Fibroblast of lung (primary cell): ENCODE measurements at places on chromosomes 11 and 22. TPM values are rescaled to one million over a fixed set of nuclear protein-coding genes. Genes with fewer than 3 reads are reported as not detected.
A peak's percentile ranks its signal among the peaks of the same experiment; 100 is the strongest.

Gene RTN4R
- 0.26 and 0.99 TPM in 2 replicates for total RNA-seq

Gene SHANK3
- 0.26 and 0.33 TPM in 2 replicates for total RNA-seq

DNA sequence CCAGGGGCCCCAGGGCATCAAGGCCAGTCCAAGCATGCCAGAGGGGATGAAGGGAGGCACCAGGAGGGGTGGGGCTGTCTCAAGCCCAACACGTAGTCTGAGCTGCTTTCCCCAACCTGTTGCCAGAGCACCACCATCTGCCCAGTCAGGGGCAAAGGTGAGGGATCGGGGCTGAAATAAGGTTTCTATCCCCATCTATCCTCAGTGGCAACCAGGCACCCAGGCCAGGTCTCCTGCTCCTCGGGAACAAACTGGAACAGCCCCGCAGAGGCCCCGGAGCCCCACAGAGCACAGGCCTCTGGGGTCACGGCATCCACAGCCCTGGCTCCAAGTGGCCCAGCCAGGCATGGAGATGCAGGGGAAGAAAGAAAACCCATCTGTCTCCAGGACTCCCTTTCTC lies 19.3 kb downstream of the STARD10 start:
- no peak overlapping the region for H3K27ac ChIP-seq
- H3K4me3 ChIP-seq: no peak overlapping the region
- H3K4me1 ChIP-seq: peaks cover 19% of the 10 kb centered on the region
- H3K27me3 ChIP-seq: no peaks in the 10 kb centered on the region
- DNase-seq: no peak

DNA sequence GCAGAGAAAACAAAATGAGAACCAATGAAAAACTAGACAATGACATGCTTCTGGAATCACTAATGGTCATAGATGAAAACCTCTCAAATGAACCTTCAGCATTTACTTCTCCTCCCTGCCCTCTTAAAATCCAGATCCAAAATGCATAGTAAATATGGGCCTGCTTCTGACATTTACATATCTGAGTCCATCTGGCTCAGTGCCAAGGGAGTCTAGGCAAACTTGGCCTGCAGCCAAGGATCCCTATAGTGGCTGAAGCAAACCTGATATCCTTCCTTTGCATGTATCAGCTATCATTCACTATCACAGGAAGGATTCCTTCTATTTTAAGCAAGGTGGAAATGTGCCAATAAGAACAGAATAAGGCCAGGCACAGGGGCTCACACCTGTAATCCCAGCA lies 104.8 kb downstream of the C11orf58 start:
- H3K4me3 ChIP-seq: no peak overlapping the region
- no peaks in the 10 kb centered on the region for H3K36me3 ChIP-seq
- H3K27me3 ChIP-seq: no peaks in the 10 kb centered on the region
- no peak for DNase-seq
- H3K4me1 ChIP-seq: no peaks in the 10 kb centered on the region

- peak within 1 kb of the TSS; percentile 84 for H3K27ac ChIP-seq
- no peaks in the 10 kb centered on the region for H3K36me3 ChIP-seq
- DNase-seq: peak; percentile 54
- H3K27me3 ChIP-seq: no peaks in the 10 kb centered on the region
- H3K4me1 ChIP-seq: peaks cover 13% of the 10 kb centered on the region
- H3K4me3 ChIP-seq: peak within 1 kb of the TSS; percentile 96
Observed at GRCh38 chr11:32892355-32893092, at the start of gene QSER1. TSS of gene QSER1 (plus strand) at chr11:32892811. CDS start at chr11:32893126, 315 bp downstream.

DNA sequence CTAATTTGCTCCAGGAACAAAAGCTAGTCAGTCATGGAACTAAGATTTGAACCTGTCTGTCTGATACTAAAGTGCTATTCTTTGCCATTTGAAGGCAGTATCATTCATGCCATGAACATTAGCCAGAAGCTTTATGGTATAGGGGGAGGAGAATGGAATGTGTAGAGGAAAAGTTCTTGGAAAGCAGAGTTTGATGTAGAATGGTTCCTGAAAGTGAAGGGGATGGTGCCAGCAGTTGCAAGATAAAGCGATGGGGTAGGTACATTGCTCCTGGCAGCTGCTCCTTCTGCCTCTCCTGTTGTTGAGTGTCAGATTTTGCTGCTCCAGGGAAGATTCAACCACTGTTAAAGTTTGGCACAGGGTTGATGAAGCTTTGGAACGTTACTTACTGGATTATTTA lies 53.4 kb downstream of the ARHGAP42 start:
- H3K4me1 ChIP-seq: peaks cover 13% of the 10 kb centered on the region
- H3K4me3 ChIP-seq: no peak overlapping the region
- no peak overlapping the region for H3K27ac ChIP-seq
- no peaks in the 10 kb centered on the region for H3K27me3 ChIP-seq

- H3K36me3 ChIP-seq: no peaks in the 10 kb centered on the region
- H3K27ac ChIP-seq: no peak overlapping the region
- H3K27me3 ChIP-seq: no peaks in the 10 kb centered on the region
- H3K4me3 ChIP-seq: no peak overlapping the region
Observed at GRCh38 chr22:32887324-32887980, 85.9 kb downstream of the TIMP3 start.

- H3K27me3 ChIP-seq: peaks cover 12% of the 10 kb centered on the region
- no peak for DNase-seq
- no peak overlapping the region for H3K4me3 ChIP-seq
- no peaks in the 10 kb centered on the region for H3K36me3 ChIP-seq
- H3K27ac ChIP-seq: no peak overlapping the region
- H3K4me1 ChIP-seq: no peaks in the 10 kb centered on the region
Observed at GRCh38 chr11:18789942-18790341, 1.7 kb downstream of the PTPN5 start.

DNA sequence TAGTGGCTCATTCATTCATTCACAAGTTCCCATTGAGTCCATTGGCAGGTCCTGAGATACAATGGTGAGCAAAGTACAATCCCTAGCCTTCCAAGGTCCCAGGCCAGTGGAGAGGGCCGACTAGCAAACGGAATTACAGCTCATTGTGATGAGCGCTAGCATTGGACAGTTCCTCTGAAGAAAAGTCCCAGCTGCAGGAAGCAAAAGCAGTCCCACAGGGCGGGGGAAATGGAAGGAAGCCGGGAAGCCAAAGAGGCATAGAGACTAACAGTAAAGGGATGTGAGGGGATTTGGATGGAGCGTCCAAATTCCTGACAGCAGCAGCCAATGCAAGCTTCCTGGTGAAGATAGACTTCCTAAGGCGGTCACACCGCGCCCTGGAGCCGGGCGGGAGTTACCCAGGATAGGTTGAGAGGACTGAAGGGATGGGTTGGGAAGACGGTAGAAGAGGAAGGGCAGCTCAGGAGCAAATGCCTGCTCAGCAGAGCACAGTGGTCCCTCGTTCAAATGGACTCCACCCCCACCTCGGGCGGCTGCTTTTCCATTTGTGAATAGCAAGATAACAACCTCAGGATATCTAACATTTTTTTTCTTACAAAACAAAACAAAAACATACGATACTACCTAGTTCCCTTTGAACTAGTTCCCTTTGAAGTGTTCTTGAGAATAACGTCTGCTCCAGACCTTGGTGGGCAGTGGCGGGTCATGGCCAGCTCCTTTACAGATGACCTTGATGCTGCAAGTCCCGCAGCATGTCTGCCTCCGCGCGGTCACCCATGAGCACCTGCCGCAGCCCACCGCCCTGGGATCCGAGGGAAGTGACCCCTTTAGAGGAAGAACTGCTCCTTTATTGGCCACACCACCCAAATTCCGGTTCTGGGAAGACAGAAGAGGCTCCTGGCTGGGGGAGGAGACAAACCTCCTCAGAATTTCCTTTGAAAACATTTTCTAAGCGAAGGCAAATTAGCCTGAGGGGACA lies 132.9 kb downstream of the RASSF10 start:
- H3K4me3 ChIP-seq: no peak overlapping the region
- no peaks in the 10 kb centered on the region for H3K4me1 ChIP-seq
- H3K27ac ChIP-seq: no peak overlapping the region
- peaks cover 5% of the 10 kb centered on the region for H3K27me3 ChIP-seq
